ENCODE measurements at places on chromosomes 7 and 10. TPM values are rescaled to one million over a fixed set of nuclear protein-coding genes. Genes with fewer than 3 reads are reported as not detected.

The HOXA7 gene
- total RNA-seq, result 1.2 TPM

The ADCYAP1R1 gene
- not detected for total RNA-seq

The PLPP4 gene
- total RNA-seq, result 0.26 TPM

The MCM10 gene
- total RNA-seq, result 0.83 TPM

The SLC16A12 gene
- under 0.01 TPM for total RNA-seq

The PANK1 gene
- total RNA-seq, result 5.9 TPM

The C10orf71 gene
- not detected for total RNA-seq

The PDK4 gene
- total RNA-seq, result 3.1 TPM

The SPDYE11 gene
- not detected for total RNA-seq

The SEC61A2 gene
- 9.2 TPM for total RNA-seq

The BTBD16 gene
- total RNA-seq, result not detected

The SORCS1 gene
- under 0.01 TPM for total RNA-seq

The SEMA3D gene
- total RNA-seq, result 12.1 TPM

The RNF148 gene
- total RNA-seq, result 0.83 TPM

The CDNF gene
- 1.5 TPM for total RNA-seq

The EN2 gene
- not detected for total RNA-seq

The ADAM22 gene
- 0.51 TPM for total RNA-seq

The LMTK2 gene
- total RNA-seq, result 6.9 TPM

The PNLIPRP2 gene
- total RNA-seq, result not detected

The TWIST1 gene
- total RNA-seq, result 31.2 TPM

The TMUB1 gene
- 14.1 TPM for total RNA-seq

The GHRHR gene
- not detected for total RNA-seq

The NUTM2E gene
- total RNA-seq, result under 0.01 TPM

The FAM13C gene
- 3.9 TPM for total RNA-seq

The MYL7 gene
- not detected for total RNA-seq

The NPS gene
- not detected for total RNA-seq

The ACSM6 gene
- not detected for total RNA-seq

The HGF gene
- total RNA-seq, result 108 TPM

The ANK3 gene
- total RNA-seq, result 0.50 TPM

The OR2A1 gene
- under 0.01 TPM for total RNA-seq

The SPDYE2B gene
- not detected for total RNA-seq

The ANKRD30A gene
- not detected for total RNA-seq

The NUTM2B gene
- total RNA-seq, result 0.51 TPM

The ZYX gene
- total RNA-seq, result 33.5 TPM

The FAM25A gene
- not detected for total RNA-seq

The KCNH2 gene
- total RNA-seq, result 6.2 TPM

The ADARB2 gene
- not detected for total RNA-seq
